ENCODE measurements at places on chromosomes 11 and 22.

- DNase-seq = no peak
These were observed 319.7 kb downstream of the CTTN start for GRCh38 chr11:70717936-70718595.

DNA sequence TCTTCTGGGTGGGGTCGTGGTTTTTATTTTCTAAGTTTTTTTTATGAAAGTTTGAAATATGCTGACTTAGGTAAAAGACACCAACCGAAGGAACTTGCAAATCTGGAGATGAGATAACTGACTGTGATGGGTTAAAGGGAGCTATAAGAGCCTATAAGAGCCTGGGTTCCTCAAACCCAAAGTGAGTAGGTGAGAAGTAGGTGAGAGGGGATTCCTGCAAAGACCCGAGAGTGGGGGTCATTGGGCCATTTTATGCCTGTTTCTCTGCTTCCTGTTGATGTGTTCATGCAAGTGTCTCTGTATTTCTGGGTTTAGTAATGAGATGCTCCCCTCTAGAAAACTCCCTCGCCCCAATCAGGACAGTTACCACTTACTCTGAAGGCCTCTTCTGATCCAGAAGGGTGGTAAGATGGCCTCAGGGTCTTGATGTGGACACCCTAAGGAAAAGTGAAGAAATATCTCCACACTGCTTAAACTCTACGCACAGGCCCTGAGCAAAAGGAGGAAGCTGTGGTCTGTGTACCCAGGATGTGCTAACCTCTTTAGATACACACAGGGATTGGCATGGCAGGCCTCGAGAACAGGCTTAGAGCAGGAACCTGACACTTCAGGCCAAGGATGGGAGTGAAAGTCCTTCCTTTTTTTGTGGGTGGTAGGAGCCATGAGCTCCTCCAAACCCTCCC, 1.8 kb downstream of the FLI1 start:
- no peak for DNase-seq

- peak; percentile 55 for DNase-seq
These were observed 737 bp upstream of the STIP1 start for GRCh38 chr11:64185175-64185692.

GRCh38 chr22:41526830-41527799, 17.2 kb downstream of the POLR3H start:
- DNase-seq = peak; percentile 83

- DNase-seq = no peak
These were observed 489.7 kb downstream of the MIAT start for GRCh38 chr22:27146866-27147633.

DNA sequence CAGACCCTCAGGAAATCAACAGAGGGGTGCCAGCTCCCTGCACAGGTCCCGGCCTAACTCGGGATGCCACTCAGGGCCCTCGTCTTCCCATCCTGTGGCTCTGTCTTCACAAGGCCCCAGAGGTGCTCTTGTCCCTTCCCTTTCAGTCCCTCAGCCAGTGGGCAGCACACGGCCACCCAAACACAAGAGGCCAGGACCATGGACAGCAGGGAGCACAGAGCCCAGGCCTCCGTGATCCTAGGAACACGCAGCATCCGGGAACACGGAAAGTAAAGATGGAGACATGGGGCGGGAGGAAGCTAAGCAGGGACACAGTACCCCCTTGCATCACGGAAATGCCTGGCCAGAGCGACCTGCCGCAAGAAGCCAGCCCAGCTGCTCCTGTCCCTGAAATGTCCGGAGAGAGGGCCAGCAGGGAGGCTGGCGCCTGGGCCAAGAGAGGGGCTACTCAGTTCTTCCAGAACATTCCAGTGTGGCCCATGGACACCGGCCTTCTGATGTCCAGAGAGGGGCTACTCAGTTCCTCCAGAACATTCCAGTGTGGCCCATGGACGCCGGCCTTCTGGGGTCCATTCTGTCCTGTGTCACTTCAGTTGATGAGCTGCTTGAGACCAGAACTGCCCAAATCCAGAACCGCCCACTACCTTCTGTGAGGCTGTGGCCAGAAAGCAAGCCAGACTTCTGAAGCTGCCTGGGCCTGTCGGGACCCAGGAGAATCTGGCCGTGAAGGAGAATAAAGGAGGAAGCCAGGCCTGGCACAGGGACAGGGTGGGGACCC, 274.0 kb downstream of the BRD1 start:
- DNase-seq = no peak

DNA sequence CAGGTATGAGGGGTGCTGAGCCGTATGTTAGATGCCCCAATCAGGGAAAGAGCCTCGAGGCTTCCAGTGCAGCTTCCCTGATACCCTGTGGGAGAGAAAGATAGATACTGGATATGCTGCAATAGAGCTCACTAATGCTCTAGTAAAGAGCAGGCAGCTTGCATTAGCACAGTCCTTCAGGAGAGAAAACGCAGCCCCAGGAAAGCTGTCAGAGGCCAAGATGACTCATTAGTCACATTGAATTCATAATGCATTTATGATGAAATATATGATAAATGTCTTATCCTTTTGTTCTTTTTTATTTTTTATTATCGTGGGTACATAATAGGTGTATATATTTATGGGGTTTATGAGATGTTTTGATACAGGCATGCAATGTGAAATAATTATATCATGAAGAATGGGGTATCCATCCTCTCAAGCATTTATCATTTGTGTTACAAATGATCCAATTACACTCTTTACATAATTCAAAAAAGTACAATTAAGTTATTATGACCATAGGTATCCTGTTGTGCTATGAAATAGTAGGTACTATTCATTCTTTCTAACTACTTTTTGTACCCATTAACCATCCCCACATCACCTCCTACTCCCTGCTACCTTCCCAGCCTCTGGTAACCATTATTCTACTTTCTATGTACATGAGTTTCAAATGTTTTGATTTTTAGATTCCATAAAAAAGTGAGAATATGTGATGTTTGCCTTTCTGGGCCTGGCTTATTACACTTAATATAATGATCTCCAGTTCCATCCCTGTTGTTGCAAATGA, 94.5 kb upstream of the TOP3B start:
- no peak for DNase-seq

- no peak for DNase-seq
These were observed 116.7 kb upstream of the OPCML start for GRCh38 chr11:133649040-133649439.

DNA sequence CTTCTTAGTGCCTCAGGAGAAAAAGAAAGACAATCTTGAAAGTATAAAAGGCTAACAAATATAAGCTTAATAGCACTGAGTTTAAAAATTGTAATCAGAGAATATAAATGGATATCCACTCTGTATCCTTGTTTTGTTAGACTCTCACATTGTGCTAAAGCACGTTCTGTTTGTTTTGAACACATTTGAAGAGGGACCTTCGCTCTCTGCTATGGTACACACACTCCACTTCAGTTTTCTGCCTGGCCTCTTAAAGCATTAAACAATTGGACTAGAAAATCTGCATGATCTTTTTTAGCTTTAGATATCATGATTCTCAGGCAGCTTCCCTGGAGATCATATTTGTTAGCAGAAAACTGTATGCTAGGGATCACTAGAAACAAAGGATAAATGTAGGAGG, 40.3 kb upstream of the PGR start:
- no peak for DNase-seq

DNA sequence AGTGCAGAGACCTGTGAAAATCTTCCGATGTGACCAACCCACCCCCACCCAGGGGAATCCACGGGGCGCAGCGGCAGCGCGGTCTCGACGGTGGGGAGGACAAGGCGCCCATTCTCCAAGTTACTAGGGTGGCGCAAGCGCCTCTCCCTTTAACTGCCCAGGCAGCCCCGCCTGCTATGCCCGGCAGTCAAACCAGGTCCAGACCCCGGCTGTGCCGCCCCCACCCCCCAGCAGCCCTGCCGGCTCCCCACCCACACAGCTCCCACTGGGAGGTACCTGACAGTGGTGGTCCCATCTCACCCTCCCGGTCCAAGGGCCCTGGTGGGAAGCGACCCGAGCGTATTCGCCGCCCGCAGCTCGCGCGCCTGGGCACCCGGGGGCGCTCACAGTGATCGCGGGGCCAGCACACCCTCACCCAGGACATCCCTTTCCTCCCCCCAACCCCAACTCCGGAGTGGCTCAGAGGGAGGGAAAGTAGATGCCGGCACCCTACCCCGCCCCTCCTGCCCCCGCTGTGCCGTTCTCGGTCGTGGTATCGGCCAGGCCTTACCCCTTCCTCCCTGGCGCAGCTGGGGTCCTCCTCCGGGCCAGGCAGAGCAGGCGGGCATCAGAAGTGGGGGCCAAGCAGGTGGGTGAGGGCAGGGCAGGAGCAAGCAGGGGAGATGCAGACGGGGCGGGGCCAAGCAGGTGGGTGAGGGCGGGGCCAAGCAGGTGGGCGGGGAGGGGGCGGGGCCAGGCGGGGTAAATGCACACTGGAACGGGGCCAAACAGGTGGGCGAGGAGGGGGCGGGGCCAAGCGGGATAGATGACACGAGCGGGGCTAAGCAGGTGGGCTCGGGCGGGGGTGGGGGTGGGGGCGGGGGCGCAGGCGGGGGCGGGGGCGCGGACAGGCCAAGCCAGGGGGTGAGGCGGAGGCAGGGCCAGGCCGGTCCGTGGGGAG, at the start of gene TRPM5:
TRPM5 (minus strand) TSS at position 634 of the 940 bp plus-strand sequence. CDS start 21,478 bp downstream, outside the sequence.
- DNase-seq = no peak

DNA sequence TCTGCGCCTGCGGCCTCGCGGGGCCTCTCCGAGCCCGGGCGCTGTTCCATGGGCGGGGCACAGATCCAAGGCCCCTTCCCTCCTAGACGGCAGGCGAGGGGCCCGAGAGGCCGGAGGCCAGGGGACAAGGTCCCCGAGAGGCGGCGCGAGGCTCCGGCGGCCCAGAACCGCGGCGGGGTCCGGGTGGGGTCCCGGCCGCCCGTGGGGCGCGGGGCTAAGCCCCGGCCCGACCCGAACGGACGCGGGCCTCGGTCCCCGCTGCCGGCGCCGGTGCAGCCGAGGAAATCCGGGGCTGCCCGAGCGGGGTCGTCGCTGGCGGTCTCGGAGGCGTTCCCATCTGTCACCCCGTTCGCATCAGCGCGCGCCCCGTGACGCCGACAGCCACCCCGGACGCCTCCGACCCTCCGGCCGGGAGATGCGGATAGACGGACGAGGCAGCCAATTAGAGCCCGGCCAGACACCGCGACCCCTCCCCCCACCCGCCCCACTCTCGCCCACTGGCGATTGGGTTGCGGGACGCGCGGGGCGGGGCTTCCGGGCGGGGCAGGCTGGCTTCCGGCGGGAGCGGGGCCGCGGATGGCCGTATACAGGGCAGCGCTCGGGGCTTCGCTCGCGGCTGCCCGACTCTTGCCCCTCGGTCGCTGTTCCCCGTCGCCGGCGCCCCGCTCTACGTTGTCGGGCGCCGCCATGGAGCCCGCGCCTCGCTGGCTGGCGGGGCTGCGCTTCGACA, at the start of gene SELENOO:
SELENOO (plus strand) TSS at position 551 of the 730 bp plus-strand sequence; CDS start at position 577, 26 bp downstream.
- peak; percentile 99 for DNase-seq

All from GM12892 (cell line).